Thymus (tissue), 14 donors: ENCODE measurements at places on chromosomes 5 and 9. TPM values are rescaled to one million over a fixed set of nuclear protein-coding genes. Genes with fewer than 3 reads are reported as not detected.

Gene ADAMTS19
- total RNA-seq: 0.76 TPM

Gene PLEKHG4B
- 0.47 TPM for total RNA-seq

Gene NRARP
- 3.1 TPM for total RNA-seq

Gene ENHO
- 0.47 TPM for total RNA-seq

Gene F2RL2
- 1.1 TPM for total RNA-seq

Gene TSSK1B
- 0.05 TPM for total RNA-seq

Gene PCDHA6
- total RNA-seq: 0.05 TPM

Gene LYRM7
- total RNA-seq: 8.8 TPM

Gene RHOBTB3
- total RNA-seq: 33.4 TPM

Gene SLC34A3
- total RNA-seq: not detected

Gene PCDHB13
- 0.14 TPM for total RNA-seq

Gene PPP3R2
- total RNA-seq: not detected

Gene PLCXD3
- 0.05 TPM for total RNA-seq

Gene PRLR
- total RNA-seq: 1.7 TPM

Gene TAF11L5
- total RNA-seq: not detected

Gene STK10
- 22.0 TPM for total RNA-seq

Gene PCDHA3
- under 0.01 TPM for total RNA-seq

Gene PCDHAC2
- total RNA-seq: 0.38 TPM

Gene HAUS6
- 23.8 TPM for total RNA-seq

Gene CAMK2A
- 0.09 TPM for total RNA-seq

Gene RANBP17
- 6.8 TPM for total RNA-seq

Gene PRRT1B
- total RNA-seq: not detected

- no peak for DNase-seq
Observed at GRCh38 chr9:4157584-4158499, 142.0 kb downstream of the GLIS3 start.

- no peak for DNase-seq
Observed at GRCh38 chr9:136328011-136328621, 777 bp downstream of the GPSM1 start.

- DNase-seq: no peak
Observed at GRCh38 chr5:172868436-172868923, 34.4 kb downstream of the ERGIC1 start.

- DNase-seq: no peak
Observed at GRCh38 chr5:143569213-143569701, 165.8 kb upstream of the NR3C1 start.

DNA sequence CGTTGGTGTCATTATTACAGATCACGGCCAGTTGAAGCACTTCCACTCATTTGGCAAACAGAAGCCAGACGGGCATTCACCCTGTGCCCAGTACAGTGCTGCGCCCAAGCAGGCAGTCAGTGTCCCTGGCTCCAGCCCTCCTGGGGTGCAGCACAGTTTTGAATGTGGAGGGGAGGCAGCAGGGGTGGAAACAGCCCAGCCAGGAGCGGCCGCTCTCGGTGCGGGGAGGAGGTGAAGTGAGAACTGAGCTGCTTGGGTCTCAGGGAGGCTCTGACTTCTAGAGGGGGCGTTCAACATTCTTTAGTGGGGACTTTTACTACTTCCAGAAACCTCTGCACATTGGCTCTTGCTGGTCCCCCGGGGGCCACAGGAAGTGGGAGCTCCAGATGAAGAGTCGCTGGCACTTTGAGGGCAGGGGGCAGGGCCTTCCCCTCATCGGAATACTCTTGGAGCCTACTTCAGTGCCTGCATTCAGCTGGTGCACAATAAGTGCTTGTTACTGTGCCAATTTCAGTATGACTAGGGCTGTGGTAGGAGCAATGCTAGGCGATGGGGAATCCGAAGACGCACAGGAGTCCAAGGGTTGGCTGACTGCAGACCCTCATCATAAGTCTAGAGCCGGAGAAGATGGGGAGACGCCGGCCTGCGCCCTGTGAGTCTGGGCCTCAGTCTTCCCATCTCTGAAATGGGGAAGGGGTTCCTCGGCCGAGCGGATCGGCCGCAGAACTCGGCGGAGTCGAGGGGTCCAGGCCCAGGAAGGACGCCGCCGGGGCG, 492 bp upstream of the NEK6 start:
- DNase-seq: no peak

- no peak for DNase-seq
Observed at GRCh38 chr9:26462213-26462612, 430.4 kb downstream of the CAAP1 start.

- no peak for DNase-seq
Observed at GRCh38 chr9:79623799-79624721, 52.3 kb downstream of the TLE4 start.

GRCh38 chr9:72864327-72864726, 88.5 kb downstream of the ALDH1A1 start:
- DNase-seq: no peak

GRCh38 chr5:180632768-180633167, 16.6 kb downstream of the FLT4 start:
- DNase-seq: no peak

DNA sequence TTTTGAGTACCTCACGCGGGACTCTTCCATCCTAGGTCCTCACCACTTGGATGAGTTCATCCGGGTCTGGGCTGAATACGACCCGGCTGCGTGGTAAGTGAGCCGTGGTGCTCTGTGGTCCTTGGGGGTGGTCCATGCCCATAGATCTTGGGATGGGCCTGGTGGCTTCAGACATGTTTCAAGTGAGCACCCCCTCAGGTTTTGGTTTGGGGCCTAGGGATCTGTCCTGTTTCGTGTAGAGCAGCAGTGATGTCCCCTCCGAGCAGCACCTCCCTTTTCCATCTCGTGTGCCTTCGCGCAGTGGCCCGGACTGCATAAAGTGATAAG, 218.9 kb downstream of the CACNA1B start:
- DNase-seq: no peak

DNA sequence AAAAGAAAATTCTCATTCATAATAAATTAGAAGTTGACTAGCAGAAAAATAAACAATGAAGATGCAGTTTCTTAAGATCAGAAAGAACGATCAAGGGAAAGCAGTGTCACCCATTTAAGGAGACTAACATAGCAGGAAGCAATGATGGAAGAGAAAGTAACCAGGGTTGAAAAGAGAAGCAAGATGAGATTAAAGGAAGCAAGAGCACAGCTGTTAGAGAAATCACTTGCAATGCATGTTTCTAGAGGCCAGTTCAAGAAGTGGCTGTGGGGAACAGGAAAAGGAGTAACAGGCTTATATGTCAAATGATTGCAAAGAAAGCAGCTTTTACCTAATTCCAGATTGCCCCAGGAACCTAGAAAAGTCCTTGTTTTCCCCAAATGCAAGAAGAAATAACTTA, 46.8 kb upstream of the SLC1A1 start:
- peak; percentile 26 for DNase-seq

- DNase-seq: no peak
Observed at GRCh38 chr5:108763222-108763916, 15.7 kb downstream of the FER start.

GRCh38 chr9:14315875-14316601, 2.1 kb upstream of the NFIB start:
- no peak for DNase-seq

DNA sequence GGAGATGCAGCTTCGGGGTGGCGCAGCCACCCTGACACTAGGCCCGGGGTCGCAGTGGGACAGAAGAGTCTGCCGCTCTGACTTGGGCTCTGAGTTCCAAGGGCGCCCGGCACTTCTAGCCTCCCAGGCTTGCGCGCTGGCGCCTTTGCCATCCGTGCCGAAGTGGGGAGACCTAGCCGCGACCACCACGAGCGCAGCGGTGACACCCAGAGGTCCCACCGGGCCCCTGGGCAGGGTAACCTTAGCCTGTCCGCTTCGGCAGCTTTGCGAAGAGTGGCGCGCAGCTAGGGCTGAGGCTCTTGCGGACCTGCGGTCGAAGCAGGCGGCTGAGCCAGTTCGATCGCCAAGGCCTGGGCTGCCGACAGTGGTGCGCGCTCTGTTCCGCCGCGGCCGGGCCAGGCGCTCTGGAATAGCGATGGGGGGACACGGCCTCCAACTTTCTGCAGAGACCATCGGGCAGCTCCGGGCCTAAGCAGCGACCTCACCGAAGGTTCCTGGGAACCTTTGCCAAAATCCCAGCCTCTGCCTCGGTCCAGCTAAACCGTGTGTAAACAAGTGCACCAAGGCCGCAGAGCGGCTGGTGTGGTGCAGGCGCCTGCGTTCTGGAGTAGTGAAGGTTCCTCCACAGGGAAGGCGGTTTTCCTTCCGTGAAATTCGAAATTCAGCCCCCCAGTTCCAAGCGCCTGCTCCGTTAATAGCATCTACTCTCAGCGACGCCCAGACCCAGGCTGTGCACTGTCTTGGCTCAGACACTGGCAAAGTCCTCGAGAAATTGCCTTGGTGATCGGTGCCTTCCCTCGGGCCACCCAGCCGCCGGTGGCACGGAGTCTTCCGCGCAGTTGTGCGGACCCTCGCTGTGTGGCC, 7.4 kb downstream of the TLX3 start:
- DNase-seq: no peak

GRCh38 chr5:135167634-135168033, 133.6 kb upstream of the PITX1 start:
- DNase-seq: no peak

GRCh38 chr5:2047341-2047927, 164.7 kb upstream of the IRX4 start:
- DNase-seq: no peak

GRCh38 chr9:112334432-112334841, 1.0 kb upstream of the PTBP3 start:
- DNase-seq: no peak

DNA sequence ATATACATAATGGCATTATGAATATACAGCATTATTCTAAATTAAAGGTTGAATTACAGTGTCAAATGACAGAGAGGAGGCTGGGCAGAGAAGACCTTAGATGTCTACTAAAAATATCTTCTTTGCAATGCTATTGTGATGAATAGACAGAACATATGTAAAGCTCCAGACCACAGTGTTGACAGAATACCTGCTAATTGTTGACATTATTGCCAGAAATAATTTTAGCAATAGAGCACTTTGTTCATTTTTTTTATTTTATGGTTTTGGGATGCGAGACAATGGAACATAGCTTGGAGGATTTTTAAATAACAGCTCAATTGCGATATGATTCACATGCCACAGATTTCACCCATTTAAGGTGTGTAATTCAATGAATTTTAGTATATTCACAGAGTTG, 508.8 kb downstream of the PSAT1 start:
- DNase-seq: no peak

DNA sequence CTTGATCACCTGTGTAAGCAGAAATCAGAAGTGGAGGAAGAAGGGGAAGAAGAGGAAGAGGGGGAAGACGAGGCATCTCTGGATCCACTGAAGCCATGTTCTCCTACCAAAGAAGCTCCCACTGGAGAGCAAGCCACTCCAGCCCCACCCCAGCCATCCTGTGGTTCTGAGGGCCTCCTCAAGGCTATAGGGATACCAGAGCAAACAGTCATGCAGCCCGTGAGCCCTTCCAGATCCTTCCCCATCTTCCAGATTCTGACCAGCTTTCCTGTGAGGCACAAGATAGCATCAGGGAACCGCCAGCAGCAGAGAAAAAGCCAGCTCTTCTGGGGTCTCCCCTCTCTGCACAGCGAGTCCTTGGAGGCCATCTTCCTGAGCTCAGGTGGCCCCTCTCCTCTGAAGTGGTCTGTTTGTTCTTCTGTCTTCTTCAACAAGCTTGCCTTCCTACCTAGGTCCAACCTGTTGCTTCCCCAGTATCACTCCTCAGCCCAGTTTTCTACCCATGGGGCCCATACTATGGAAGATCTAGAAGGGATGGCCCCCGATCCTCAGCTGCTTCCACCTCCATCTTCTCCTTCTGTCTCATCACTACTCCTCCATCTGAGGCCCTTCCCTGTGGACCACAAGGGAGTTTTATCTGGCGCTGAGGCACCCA, 29.4 kb downstream of the VCP start:
- DNase-seq: no peak

DNA sequence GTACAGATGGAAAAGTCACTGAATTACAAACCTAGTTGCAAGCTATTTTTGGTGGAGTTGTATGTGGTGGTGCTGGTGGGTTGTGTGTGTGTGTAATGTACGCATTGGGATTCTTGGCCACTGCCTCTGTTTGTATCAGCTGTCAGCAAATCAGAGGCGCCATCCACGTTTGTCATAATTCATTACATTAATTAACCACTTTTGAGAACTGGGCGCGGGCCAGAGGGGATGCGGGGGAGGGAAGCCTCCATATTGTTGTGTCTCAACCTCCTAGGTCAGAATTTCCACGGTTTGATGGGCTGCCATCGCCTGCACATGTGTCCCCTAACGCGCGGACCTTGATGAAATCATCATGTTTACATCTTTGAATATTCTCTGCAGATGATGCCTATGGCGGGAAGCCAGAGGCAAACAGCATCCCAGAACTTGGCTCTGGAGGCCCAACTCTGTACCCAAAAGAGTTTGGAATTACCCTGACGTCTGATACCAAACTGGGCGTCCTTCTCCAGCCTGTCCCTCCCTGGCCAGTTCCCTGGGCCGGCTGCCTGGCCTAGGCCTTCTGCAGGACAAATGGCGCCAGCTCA, 54.9 kb downstream of the FGF18 start:
- no peak for DNase-seq

DNA sequence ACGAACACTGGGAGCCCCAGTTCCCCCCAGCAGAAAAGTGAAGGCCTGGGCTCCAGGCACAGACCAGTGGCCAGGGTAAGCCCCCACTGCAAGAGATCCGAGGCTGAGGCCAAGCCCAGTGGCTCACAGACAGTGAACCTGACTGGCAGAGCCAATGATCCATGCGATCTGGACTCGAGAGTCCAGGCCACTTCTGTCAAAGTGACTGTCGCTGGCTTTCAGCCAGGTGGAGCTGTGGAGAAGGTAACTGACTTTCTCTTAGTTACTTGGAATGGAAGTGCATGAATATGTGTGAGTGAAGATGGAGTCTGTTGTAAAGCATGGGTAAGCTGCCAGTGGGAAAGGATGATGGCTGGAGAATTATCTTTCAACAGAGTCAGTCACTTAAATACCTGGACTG, 99.7 kb downstream of the GOLPH3 start:
- no peak for DNase-seq

GRCh38 chr9:2489838-2490314, 131.7 kb upstream of the VLDLR start:
- DNase-seq: no peak

- no peak for DNase-seq
Observed at GRCh38 chr9:1231998-1232919, 182.1 kb downstream of the DMRT2 start.

- DNase-seq: no peak
Observed at GRCh38 chr5:102758576-102758975, 3.5 kb downstream of the PAM start.

- DNase-seq: no peak
Observed at GRCh38 chr9:95284162-95285080, 33.1 kb downstream of the FANCC start.
